ENCODE measurements at places on chromosomes 3 and 15.

- no peaks in the 10 kb centered on the region for H3K4me1 ChIP-seq
- no peaks in the 10 kb centered on the region for H3K36me3 ChIP-seq
- H3K27ac ChIP-seq: no peak overlapping the region
- no peak overlapping the region for H3K4me3 ChIP-seq
- no peak for DNase-seq
These were observed 9.1 kb downstream of the MCTP2 start for GRCh38 chr15:94240480-94240879.

GRCh38 chr3:163622384-163622783 lies 1455.9 kb downstream of the SI start:
- H3K27ac ChIP-seq: no peak overlapping the region
- H3K4me3 ChIP-seq: no peak overlapping the region
- DNase-seq: no peak
- H3K27me3 ChIP-seq: no peaks in the 10 kb centered on the region
- H3K36me3 ChIP-seq: no peaks in the 10 kb centered on the region

GRCh38 chr3:120163816-120164215 lies 69.6 kb upstream of the GSK3B start:
- H3K4me3 ChIP-seq: no peak overlapping the region
- H3K4me1 ChIP-seq: peaks cover 12% of the 10 kb centered on the region
- no peak for DNase-seq
- no peaks in the 10 kb centered on the region for H3K36me3 ChIP-seq
- H3K27ac ChIP-seq: no peak overlapping the region

DNA sequence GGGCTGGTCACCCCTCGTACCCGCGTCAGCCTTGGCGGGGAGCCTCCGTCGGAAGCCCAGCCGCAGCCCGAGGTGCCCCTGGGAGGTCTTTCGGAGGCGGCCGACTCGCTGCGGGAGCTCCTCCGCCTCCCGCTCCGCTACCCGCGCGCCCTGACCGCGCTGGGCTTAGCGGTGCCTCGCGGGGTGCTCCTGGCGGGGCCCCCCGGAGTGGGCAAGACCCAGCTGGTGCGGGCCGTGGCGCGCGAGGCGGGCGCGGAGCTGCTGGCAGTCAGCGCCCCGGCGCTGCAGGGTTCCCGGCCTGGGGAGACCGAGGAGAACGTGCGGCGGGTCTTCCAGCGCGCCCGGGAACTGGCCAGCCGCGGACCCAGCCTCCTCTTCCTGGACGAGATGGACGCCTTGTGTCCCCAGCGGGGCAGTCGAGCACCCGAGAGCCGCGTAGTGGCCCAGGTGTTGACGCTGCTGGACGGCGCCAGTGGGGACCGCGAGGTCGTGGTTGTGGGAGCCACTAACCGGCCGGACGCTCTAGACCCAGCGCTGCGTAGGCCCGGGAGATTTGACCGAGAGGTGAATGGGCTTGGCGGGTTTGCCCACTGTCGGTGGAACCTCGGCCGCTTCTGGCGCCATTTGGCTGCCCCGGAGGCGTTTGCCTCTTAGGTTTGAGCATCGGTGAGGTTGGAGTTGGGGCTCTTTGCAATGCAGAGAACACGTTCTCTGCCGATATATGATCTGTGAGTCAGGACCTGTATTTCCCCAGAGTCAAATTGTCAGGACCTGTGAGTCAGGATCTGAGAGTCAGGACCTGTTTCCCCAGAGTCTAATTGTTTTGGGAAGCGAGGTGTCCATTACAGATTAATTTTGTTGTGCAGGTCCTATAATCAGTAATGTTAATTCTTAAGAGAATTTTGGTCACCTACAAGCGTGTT lies 24.9 kb upstream of the GATM start:
- H3K4me1 ChIP-seq: peaks cover 22% of the 10 kb centered on the region
- H3K36me3 ChIP-seq: no peaks in the 10 kb centered on the region
- no peaks in the 10 kb centered on the region for H3K27me3 ChIP-seq
- peak overlapping the region; percentile 95 for H3K27ac ChIP-seq
- H3K4me3 ChIP-seq: peak overlapping the region; percentile 79

- no peak for DNase-seq
- H3K36me3 ChIP-seq: no peaks in the 10 kb centered on the region
- peak overlapping the region; percentile 3 for H3K27ac ChIP-seq
- peaks cover 4% of the 10 kb centered on the region for H3K4me1 ChIP-seq
- no peaks in the 10 kb centered on the region for H3K27me3 ChIP-seq
These were observed 6.0 kb downstream of the LINS1 start for GRCh38 chr15:100595964-100596363.

DNA sequence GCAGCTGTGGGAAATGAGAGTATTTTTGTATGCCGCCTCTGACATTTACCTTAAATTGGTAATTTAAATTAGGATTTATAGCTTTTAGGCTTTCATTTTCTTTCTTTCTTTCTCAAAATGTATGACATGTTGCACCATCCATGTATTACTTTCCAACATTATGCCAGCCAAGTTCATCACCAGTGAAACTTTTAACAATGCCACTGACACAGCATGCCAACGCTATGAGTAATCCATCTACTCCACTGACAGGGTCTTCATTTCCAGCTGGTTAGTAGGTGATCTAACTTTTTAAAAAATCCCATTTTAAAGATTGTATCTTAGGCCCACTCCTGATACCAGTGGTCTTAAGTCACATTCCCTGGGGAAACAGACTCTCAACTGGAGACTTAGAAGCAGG lies 21.8 kb upstream of the CLDN16 start:
- no peak overlapping the region for H3K27ac ChIP-seq
- no peaks in the 10 kb centered on the region for H3K27me3 ChIP-seq
- no peaks in the 10 kb centered on the region for H3K36me3 ChIP-seq
- no peaks in the 10 kb centered on the region for H3K4me1 ChIP-seq

DNA sequence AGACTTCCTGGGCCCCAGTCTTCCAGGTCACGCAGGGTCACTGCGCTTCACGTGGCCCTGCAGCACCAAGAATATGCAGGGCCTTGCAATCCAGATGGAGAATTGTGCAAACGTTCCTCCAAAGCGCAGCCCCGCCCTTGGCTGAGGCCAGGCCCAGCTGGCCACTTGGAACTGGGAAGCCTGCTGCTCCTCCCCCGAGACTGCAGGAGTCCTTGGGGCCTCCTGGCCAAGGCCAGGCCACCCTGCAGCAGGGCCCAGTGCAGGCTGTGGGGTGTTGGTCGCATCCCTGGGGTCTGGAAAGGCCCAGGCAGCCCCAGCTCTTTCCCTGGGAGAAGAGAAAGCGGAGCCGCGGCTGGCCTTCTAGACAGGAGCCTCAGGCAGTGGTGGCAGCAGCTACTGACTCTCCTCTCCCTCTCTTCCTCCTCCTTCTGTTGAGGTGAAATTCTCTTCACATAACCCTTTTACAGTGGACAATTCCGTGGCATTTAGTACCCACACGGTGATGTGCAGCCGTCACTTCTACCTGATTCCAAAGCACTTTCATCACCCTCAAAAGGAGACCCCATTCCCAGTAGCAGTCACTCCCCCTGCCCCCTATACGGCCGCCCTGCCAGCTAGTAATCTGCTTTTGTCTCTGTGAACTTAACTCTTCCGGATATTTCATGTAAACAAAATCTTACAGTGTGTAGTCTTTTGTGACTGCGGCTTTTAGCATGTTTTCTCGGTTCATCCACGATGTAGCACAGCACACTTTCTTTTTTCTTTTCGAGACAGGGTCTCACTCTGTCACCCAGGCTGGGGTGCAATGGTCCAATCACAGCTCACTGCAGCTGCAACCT lies 103.9 kb downstream of the TMEM266 start:
- H3K4me3 ChIP-seq: no peak overlapping the region
- H3K4me1 ChIP-seq: no peaks in the 10 kb centered on the region
- H3K27me3 ChIP-seq: no peaks in the 10 kb centered on the region
- H3K27ac ChIP-seq: peak overlapping the region; percentile 56
- peak; percentile 60 for DNase-seq

DNA sequence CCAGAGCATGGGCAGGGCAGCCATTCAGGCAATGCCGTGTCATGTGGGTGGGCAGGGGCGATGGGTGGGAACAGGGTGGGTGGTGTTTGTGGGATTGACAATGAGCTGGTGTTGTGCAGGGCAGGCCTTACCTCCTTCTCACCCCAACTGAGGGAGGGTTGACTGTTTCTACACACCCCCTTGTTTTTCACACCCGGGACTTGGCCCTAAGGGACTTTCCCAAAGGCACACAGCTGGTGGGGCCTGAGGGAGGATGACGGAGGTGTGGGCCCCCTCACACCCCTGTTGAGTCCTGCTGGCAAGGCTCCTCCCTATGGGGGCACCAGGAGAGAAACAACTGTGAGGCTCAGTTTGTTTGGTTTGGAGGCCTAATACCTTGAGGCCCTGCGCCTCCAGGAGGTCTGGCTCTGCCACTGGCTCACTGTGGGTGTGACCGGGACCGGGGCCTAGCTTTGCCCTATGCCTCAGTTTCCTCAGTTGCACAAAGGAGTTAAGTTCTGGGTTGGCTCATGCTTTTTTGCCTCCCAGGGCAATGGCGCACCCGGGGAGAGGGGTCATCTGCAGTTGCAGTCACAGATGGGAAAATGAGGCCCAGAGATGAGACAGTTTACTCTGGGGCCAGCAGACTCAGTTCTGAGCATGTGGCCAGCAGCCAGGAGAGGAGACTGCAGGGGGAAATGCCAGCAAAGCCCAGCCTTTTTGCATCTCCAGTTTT lies 5.1 kb upstream of the DNAH1 start:
- H3K27me3 ChIP-seq: no peaks in the 10 kb centered on the region
- no peaks in the 10 kb centered on the region for H3K36me3 ChIP-seq
- H3K4me1 ChIP-seq: no peaks in the 10 kb centered on the region
- no peak overlapping the region for H3K4me3 ChIP-seq
- no peak for DNase-seq

- no peak overlapping the region for H3K27ac ChIP-seq
- no peak overlapping the region for H3K4me3 ChIP-seq
- no peaks in the 10 kb centered on the region for H3K27me3 ChIP-seq
- no peaks in the 10 kb centered on the region for H3K36me3 ChIP-seq
- DNase-seq: no peak
These were observed 21.4 kb downstream of the RAB27A start for GRCh38 chr15:55268176-55268695.

DNA sequence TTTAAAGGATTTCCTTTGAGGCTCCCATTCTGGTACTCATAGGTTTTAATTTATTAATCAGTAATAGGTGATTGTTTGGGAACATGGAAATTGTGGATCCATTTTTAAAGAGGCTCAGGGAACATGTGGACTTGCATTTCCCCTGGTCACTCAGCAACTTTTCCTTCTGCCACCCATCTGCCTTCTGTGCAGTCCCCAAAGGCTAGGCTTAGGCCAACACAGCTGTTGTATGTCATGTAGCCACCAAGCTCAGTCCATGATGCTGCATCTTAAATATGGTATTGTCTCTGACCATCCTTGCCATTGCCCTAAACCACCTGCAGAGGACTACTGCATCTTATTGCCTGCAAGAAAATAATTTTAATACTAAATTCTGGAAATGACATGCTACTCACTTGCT lies 416.7 kb upstream of the SEMA6D start:
- H3K27me3 ChIP-seq: no peaks in the 10 kb centered on the region
- no peak overlapping the region for H3K4me3 ChIP-seq
- no peaks in the 10 kb centered on the region for H3K36me3 ChIP-seq
- no peak for DNase-seq

DNA sequence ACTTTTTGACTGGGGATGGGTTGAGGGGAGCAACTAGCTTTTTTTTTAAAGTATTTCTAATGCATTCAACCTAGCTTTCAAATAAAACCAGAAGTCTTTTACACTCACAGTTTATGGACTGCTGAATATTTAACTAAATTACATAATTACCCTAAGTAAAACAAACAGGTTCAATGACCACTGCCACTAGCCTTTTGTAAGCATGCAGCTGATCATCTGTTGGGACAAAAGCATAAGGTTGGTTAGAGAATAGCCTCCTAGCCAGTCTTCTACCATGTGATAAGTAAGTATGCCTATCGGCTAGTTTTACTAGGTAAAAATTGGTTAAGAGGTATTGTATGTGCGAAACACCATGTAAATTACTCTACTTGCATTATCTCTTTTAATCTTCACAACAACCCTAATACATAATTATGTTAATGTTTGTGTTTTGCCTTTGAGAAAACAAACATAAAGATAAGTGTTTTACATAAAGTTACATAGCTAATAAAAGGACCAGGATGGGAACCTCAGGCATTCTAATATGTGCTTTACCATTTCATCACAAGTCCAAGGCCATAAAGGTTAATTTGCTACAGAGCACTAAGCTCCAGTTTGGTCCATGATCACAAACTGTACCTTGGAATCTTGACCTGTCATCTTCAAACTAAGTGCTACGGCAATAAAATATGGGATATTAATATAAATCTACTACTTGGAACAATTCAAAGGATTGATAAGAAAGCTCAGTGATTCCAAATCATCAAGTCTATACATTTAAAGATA lies 13.2 kb downstream of the PFN2 start:
- peaks cover 18% of the 10 kb centered on the region for H3K4me1 ChIP-seq
- H3K36me3 ChIP-seq: no peaks in the 10 kb centered on the region

DNA sequence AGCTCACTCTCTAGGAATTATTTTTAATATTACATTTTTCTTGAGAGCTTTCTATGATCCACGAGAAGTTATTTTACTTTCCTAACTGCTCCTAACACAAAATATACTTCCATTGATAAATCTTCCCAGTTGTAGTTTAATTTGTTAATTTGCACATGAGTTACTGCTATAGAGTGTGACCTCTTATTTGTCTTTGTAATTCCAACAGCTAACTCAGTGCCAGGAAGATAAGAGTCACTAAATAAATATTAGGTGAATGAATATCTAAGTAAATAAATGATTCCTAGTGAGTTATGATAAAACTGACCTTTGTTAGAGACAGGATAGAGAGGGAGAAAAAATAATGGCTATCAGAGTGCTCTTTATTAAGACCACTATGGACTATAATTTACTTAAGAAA lies 319.9 kb downstream of the NAALADL2 start:
- H3K4me1 ChIP-seq: no peaks in the 10 kb centered on the region
- no peaks in the 10 kb centered on the region for H3K36me3 ChIP-seq
- no peaks in the 10 kb centered on the region for H3K27me3 ChIP-seq
- no peak overlapping the region for H3K27ac ChIP-seq

DNA sequence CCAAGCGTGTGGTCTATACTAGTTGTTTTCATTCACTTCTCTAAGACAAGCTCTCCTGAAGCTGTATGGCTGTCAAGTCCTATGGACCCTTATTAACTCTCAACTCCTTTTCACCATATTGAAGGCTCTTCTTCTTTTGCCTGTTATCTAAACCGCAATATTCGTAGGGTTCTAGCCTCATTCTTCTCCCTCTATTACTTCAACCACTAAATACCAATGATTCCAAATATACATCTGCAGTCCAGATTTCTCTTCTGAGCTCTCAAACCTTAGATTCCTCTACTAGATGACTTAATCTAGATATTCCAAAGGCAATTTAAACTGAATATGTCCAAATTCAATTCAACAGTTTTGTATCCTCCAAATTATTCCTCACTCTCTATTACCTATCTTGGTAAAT lies 24.6 kb downstream of the AQR start:
- peaks cover 56% of the 10 kb centered on the region for H3K36me3 ChIP-seq
- no peaks in the 10 kb centered on the region for H3K4me1 ChIP-seq
- H3K27me3 ChIP-seq: no peaks in the 10 kb centered on the region
- H3K27ac ChIP-seq: no peak overlapping the region
- no peak overlapping the region for H3K4me3 ChIP-seq

- no peaks in the 10 kb centered on the region for H3K36me3 ChIP-seq
- peaks cover 8% of the 10 kb centered on the region for H3K4me1 ChIP-seq
- H3K27me3 ChIP-seq: no peaks in the 10 kb centered on the region
- no peak for DNase-seq
These were observed 473.6 kb downstream of the FOXP1 start for GRCh38 chr3:71109977-71110285.

Measured in transverse colon (tissue), 4 donors.